ENCODE measurements at places on chromosomes 4 and X. TPM values are rescaled to one million over a fixed set of nuclear protein-coding genes. Genes with fewer than 3 reads are reported as not detected.

- H3K4me3 ChIP-seq: no peak overlapping the region
- H3K27ac ChIP-seq: no peak overlapping the region
- H3K27me3 ChIP-seq: no peaks in the 10 kb centered on the region
- no peak for DNase-seq
- H3K4me1 ChIP-seq: no peaks in the 10 kb centered on the region
These were observed 41.6 kb upstream of the HMGB3 start for GRCh38 chrX:150941580-150941979.

GRCh38 chr4:139207873-139208403 is 30.9 kb upstream of the ELF2 start:
- H3K4me1 ChIP-seq: no peaks in the 10 kb centered on the region
- DNase-seq: no peak
- H3K4me3 ChIP-seq: no peak overlapping the region
- H3K27me3 ChIP-seq: no peaks in the 10 kb centered on the region

DNA sequence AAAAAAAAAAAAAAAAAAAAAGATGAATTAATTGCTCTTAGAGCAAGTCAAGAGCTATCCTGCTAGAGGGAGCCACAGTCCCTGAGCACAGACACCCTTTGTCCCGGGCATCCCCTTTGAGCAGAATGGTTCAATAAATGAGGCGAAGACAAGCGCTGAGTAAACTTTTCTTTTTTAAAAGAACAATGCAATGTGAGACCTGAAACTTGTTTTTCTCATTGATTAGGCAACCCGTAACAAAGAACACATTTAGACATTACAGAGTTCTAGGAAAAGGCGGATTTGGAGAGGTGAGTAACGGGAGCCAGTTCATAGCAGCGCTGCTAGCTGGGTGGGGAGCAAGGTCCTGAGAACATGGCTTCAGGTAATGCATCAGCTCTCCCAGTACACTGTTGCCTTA is 46.1 kb downstream of the GRK4 start:
- no peaks in the 10 kb centered on the region for H3K4me1 ChIP-seq
- H3K27me3 ChIP-seq: no peaks in the 10 kb centered on the region
- no peaks in the 10 kb centered on the region for H3K36me3 ChIP-seq
- no peak overlapping the region for H3K27ac ChIP-seq
- no peak for DNase-seq
- H3K4me3 ChIP-seq: no peak overlapping the region

GRCh38 chrX:23884427-23885024 is 23.2 kb downstream of the APOO start:
- H3K36me3 ChIP-seq: no peaks in the 10 kb centered on the region
- H3K4me1 ChIP-seq: no peaks in the 10 kb centered on the region
- no peak for DNase-seq
- H3K27ac ChIP-seq: no peak overlapping the region
- H3K27me3 ChIP-seq: no peaks in the 10 kb centered on the region

- H3K27ac ChIP-seq: no peak overlapping the region
- H3K4me1 ChIP-seq: no peaks in the 10 kb centered on the region
- H3K4me3 ChIP-seq: no peak overlapping the region
- H3K27me3 ChIP-seq: no peaks in the 10 kb centered on the region
These were observed 15.7 kb upstream of the BANK1 start for GRCh38 chr4:101774807-101775206.

DNA sequence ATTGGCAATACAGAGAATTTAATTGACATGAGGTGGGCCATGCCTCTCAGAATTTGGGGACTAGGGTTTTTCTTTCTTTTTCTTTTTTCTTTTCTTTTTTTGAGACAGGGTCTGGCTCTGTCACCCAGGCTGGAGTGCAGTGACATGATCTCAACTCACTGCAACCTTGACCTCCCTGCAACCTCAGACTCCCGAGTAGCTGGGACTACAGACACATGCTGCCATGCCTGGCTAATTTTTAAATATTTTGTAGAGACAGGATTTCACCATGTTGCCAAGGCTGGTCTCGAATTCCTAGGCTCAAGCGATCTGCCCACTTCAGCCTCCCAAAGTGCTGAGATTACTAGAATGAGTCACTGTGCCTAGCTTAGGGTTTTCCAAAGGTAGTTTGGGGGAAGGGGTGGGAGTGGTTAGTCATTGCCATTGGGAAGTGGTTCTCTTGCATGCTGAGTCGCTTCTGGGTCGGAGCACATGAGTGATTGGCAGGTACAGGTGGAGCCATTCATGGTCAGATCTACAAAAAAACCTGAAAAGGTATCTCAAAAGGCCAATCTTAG is 54.5 kb downstream of the MID2 start:
- no peak overlapping the region for H3K27ac ChIP-seq
- H3K4me1 ChIP-seq: no peaks in the 10 kb centered on the region
- H3K36me3 ChIP-seq: no peaks in the 10 kb centered on the region
- DNase-seq: no peak
- H3K27me3 ChIP-seq: no peaks in the 10 kb centered on the region

DNA sequence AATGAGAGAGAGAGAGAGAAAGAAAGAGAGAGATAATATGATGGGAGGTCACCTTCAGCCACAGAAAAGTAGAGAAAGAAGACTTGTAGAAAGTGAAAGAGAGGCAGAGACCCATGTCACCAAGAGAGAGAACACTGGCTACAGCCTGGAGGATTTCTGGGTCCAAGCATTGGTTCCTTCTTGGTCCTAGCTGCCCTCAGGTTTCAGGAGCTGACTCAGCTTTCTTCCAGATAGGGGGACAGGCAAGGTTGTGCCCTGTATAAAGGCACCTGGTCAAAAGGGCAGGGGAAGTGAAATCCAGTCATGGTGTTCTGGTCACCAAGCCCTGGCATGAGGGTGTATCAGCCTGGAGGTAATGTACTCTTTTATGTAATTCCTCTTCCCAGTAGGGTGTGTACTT is 47.5 kb upstream of the XK start:
- no peaks in the 10 kb centered on the region for H3K36me3 ChIP-seq
- no peak overlapping the region for H3K27ac ChIP-seq
- no peaks in the 10 kb centered on the region for H3K4me1 ChIP-seq
- H3K4me3 ChIP-seq: no peak overlapping the region
- H3K27me3 ChIP-seq: no peaks in the 10 kb centered on the region
- DNase-seq: no peak

GRCh38 chrX:40179283-40179682 is 81.5 kb upstream of the BCOR start:
- H3K27me3 ChIP-seq: no peaks in the 10 kb centered on the region
- DNase-seq: no peak
- no peak overlapping the region for H3K4me3 ChIP-seq
- no peaks in the 10 kb centered on the region for H3K36me3 ChIP-seq
- H3K27ac ChIP-seq: no peak overlapping the region

DNA sequence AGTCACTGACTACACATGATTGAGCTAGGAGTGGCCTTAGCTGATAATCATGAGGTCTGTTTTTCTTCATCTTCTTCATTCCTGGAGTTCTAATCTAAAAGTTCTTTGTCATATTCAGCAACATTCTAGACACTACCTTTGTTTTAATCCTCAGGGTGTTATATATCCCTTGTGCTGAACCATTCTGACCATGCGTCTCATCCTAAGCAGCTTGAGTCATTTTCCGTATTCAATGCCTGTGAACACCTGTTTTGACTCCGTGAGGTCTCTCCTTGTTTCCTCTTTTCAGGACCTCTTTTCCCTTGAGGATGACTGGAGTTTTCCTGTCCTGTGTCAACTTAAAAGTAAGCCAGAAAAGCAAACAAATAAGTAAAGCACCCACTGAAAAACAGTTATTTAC is 597.9 kb downstream of the GBA3 start:
- peaks cover 8% of the 10 kb centered on the region for H3K4me1 ChIP-seq
- DNase-seq: no peak
- H3K27ac ChIP-seq: no peak overlapping the region
- no peaks in the 10 kb centered on the region for H3K27me3 ChIP-seq
- H3K36me3 ChIP-seq: no peaks in the 10 kb centered on the region
- no peak overlapping the region for H3K4me3 ChIP-seq

DNA sequence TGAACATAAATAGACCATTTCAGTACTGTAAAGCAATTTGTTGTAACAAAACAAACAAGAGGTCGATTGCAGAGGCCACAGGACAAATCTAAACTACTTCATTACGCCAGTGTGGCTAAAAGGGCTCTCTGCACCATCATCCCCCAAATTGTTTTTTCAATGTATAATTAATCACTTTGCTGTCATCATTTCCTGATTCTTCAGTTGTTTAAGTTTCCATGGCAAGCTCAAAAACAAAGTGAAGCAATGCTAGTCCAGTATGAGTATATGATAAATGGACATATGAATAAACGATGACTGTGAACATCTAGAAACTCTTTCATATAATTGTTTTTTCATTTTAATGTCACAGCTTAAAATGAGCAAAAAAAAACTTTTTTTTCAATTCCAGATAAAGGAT is 235.4 kb upstream of the FGF13 start:
- H3K4me3 ChIP-seq: no peak overlapping the region
- H3K27me3 ChIP-seq: no peaks in the 10 kb centered on the region
- no peak overlapping the region for H3K27ac ChIP-seq
- DNase-seq: no peak
- no peaks in the 10 kb centered on the region for H3K4me1 ChIP-seq

DNA sequence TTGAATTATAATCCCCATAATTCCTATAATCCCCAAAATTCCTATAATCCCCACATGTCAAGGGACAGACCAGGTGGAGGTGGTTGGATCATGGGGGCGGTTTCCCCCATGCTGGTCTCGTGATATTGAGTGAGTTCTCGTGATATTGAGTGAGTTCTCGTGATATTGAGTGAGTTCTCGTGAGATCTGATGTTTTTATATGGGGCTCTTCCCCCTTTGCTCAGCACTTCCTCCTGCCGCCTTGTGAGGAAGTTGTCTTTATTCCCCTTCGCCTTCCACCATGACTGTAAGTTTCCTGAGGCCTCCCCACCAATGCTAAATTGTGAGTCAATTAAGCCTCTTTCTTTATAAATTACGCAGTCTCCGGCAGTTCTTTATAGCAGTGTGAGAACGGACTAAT is 36.6 kb upstream of the GPR78 start:
- no peak for DNase-seq
- no peaks in the 10 kb centered on the region for H3K27me3 ChIP-seq
- H3K27ac ChIP-seq: no peak overlapping the region
- H3K4me3 ChIP-seq: no peak overlapping the region
- H3K4me1 ChIP-seq: peaks cover 15% of the 10 kb centered on the region

DNA sequence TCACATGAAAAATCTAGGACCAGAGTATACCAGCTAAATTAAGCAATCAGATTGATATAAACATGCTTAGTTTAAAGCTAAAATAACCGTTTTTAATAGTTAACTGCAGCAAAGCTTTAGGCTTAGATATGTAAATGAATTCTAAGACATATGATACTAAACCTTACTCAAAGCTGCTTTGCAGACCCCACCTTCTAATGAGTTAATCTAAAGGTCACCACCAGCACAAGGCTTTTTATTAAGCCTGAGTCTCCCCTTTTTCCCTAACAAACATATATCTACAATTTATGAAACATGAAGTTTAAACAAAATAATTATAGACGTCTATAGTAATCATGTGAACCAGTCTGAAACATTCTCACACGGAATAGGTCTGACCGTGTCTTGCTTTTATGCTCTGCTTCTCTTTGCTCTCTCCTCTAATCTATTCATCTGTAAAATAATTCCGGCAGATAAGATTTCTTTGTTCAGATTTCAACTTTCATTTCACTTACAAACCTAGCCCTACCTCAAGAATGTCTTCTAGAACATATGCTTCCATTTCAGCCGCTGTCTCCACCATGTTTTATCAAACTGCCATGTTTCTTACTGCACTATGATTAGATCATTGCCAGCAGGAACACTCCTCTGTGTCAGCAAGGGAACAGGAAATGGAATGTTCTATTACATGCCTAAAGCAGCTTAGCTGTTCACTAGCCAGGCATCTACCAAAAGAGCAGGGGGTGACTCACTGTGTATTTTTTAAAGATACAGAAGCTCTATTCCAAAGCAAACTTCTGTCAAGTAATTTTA is 35.9 kb downstream of the ANKRD17 start:
- peaks cover 50% of the 10 kb centered on the region for H3K4me1 ChIP-seq
- no peaks in the 10 kb centered on the region for H3K36me3 ChIP-seq
- H3K27ac ChIP-seq: peak overlapping the region; percentile 89
- peak; percentile 81 for DNase-seq

- no peak overlapping the region for H3K27ac ChIP-seq
- H3K4me1 ChIP-seq: no peaks in the 10 kb centered on the region
- H3K36me3 ChIP-seq: no peaks in the 10 kb centered on the region
- no peak for DNase-seq
- H3K4me3 ChIP-seq: no peak overlapping the region
- H3K27me3 ChIP-seq: no peaks in the 10 kb centered on the region
These were observed 515.7 kb downstream of the SMARCA1 start for GRCh38 chrX:129007631-129008030.

DNA sequence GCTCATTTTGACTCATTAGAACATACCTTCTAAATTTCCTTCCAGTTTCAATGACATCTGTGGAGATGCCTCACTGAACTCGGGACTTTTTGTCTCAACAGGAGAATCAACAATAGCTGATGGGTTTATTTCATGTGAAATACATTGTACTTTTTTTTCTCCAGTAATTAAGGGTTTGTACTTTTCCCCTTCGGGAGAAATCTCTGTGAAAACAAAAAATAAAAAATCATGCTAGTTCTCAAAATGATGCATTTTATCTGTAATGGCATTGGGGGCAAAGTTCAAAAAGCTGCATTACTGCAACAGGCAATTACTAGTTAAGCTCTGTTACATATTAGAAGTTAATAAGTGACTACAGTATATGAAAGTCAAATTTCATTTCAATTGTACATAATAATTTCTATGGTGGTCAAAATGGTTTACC is 167.3 kb upstream of the SH3RF1 start:
- DNase-seq: no peak
- H3K27me3 ChIP-seq: no peaks in the 10 kb centered on the region
- H3K4me1 ChIP-seq: no peaks in the 10 kb centered on the region
- H3K4me3 ChIP-seq: no peak overlapping the region
- no peak overlapping the region for H3K27ac ChIP-seq
- no peaks in the 10 kb centered on the region for H3K36me3 ChIP-seq

- H3K4me3 ChIP-seq: no peak overlapping the region
- H3K36me3 ChIP-seq: no peaks in the 10 kb centered on the region
- no peaks in the 10 kb centered on the region for H3K27me3 ChIP-seq
- no peak overlapping the region for H3K27ac ChIP-seq
- DNase-seq: no peak
These were observed 8.7 kb upstream of the GABRE start for GRCh38 chrX:151983186-151983585.

- H3K27me3 ChIP-seq: no peaks in the 10 kb centered on the region
- H3K4me1 ChIP-seq: no peaks in the 10 kb centered on the region
- H3K36me3 ChIP-seq: no peaks in the 10 kb centered on the region
- no peak overlapping the region for H3K27ac ChIP-seq
These were observed 186.0 kb upstream of the FAM241A start for GRCh38 chr4:111959222-111959621.

The MTCP1 gene
- 21.8 TPM for total RNA-seq

The TMEM47 gene
- total RNA-seq: not detected

The RBMX gene
- total RNA-seq: 239 TPM

The TRO gene
- 1.9 TPM for total RNA-seq

The UGT8 gene
- 0.17 TPM for total RNA-seq

The YIPF6 gene
- 17.1 TPM for total RNA-seq

The GABRE gene
- total RNA-seq: not detected

The TDO2 gene
- not detected for total RNA-seq

The PPP1R2C gene
- total RNA-seq: not detected

The FGB gene
- not detected for total RNA-seq

The GRIA3 gene
- not detected for total RNA-seq

The AKAP14 gene
- not detected for total RNA-seq

The NAP1L3 gene
- 10.2 TPM for total RNA-seq

The PDCL2 gene
- not detected for total RNA-seq

The FOXP3 gene
- total RNA-seq: 4.3 TPM
